NCI-H1417 (cell line): ENCODE measurements at places on chromosomes 4 and X.

DNA sequence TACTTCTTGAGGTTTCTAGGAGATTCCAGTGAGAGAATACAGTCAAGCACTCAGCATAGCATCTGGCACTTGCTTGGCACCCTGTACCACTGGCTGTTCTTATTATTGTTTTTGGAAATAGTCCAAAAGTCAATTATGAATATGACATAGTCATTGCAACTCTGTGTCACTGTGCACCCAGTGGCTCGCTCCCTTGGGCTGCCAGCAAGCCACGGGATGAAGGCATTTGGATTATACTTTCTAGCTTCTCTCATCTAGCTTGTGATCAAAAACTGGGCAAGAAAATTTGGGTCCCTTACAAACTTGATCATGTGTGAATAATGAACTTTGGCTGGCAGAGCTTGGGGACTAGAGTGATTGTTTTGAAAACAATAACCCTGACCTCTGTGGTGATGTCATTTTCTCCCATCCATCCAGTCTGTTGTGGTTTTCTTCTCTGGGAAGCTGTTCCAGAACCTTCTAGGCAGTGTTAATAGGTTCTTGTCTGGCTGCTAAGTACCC lies 32.7 kb upstream of the LIMCH1 start:
- DNase-seq, result peak; percentile 26

- DNase-seq, result no peak
These were observed 902.8 kb upstream of the NDST4 start for GRCh38 chr4:116016201-116016600.

GRCh38 chrX:38890963-38891362 lies 89.7 kb downstream of the MID1IP1 start:
- no peak for DNase-seq

DNA sequence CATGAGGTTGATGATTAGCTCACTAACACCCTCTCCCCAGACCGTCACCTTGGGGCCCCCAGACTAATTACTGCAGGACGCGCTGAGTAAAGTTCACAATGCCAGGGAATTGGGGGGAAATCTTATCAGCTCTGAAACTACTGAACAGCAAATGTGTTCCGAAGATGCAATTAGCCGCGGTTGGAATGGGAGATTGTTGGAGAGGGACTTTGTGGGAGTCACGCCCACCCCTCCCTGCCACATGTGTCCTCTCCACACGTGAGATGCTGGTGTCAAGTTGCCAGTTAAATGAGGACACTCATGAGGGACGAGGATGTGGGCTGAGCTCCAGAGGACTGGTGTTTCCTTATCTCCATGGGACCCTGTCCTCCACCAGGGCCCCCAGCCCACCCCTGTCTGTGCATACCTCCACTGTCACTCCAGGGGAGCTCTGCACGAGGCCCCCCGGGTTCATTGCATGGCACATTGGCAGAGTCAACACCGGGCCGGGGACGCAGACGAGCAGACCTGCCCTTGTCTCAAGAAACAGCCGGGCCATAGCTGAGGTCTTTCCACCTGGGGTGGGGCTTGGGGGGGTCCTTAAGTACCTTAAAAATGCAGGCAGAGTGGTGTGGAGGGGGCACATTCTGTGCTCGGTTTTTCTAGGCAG lies 175.4 kb upstream of the PSAPL1 start:
- no peak for DNase-seq

DNA sequence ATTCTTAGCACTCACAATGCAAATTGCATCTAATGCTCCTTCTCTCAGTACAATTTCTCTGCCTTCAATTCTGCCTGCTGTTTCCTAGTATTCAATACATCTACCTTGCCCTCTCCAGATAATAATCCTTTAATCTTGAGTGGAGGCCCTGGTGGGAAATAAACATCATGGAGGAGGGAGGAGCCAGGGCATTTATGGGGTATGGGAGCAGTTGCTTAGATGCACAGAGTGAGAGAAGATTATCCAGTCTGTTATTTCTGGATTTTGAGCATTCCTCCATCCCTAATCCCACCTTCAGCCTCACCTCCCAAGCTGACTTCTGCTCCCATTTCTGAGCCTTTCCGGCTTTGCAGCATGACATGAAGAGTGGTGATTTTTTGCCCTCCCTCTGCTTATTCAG lies 127.9 kb upstream of the PPP3CA start:
- DNase-seq, result no peak

DNA sequence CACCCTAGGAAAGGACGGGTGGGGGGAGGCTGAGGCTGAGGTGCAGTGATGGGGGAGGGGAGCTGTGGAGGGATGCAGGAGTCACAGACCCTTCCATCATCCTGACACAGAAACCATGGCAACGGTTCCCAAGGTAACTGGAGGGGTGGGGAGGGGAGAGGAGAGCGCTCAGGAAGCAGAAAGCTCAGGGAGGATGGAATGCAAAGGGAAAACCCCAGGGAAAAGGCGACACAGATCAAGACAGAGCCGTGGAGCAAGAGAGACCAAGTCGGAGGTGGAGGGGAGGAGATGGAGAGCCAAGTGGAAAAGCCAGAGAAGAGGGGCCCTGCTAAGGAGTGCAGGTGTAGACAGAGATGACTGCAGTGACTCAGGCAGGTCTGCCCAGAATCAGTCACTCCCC lies 14.5 kb downstream of the L1CAM start:
- DNase-seq, result peak; percentile 22

DNA sequence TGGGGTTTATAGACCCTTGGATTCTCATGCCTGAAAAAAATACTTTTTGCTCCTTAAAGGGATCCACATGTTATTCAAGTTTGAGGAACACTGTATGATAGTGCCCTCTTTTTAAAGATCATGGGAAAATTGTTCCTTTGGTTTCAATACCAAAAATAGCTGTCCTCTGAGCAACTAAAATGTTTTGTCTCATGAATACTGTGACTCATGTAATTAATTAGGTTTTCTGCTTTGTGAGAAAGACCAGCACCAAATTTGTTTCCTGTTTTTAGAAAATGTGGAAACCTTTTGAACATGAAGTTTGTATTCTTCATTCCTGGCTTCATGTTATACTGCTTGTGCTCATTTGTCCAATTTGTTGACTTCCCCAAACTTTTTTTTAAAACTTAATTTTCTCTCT lies 127.6 kb upstream of the SH3RF1 start:
- no peak for DNase-seq

DNA sequence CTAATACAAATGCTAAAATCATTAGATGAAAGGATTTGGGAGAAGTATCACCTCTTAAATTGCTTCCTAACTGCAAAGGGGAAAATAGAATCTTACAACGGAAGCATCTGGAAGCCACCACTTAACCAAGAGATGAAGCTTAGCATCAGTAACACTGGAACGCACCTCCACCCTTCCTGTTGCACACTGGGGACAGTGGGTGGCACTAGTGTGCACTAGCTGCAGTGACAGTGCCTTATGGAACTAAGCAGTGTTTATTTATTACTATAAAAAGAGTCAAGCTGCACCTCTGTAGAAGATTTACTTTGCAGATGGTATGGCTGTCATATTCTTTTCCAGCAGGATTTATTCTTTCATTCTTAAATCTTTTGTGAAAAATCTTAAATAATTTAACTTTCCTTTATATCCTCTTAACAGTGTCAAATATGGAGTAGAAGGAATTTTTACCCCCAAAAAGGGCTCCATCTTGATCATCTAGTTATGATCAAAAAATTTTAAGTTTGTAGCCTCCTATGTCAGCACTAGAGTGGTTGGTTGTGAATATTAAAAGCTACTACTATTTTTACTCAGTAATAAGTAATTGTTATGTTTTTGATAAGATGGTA lies 76.7 kb downstream of the SCD5 start:
- peak; percentile 46 for DNase-seq

- DNase-seq, result no peak
These were observed 126.5 kb downstream of the LRBA start for GRCh38 chr4:150888625-150889024.

- no peak for DNase-seq
These were observed 273.2 kb downstream of the EVC2 start for GRCh38 chr4:5435201-5435600.

GRCh38 chr4:47493238-47494123 lies 8.4 kb downstream of the ATP10D start:
- DNase-seq, result no peak

DNA sequence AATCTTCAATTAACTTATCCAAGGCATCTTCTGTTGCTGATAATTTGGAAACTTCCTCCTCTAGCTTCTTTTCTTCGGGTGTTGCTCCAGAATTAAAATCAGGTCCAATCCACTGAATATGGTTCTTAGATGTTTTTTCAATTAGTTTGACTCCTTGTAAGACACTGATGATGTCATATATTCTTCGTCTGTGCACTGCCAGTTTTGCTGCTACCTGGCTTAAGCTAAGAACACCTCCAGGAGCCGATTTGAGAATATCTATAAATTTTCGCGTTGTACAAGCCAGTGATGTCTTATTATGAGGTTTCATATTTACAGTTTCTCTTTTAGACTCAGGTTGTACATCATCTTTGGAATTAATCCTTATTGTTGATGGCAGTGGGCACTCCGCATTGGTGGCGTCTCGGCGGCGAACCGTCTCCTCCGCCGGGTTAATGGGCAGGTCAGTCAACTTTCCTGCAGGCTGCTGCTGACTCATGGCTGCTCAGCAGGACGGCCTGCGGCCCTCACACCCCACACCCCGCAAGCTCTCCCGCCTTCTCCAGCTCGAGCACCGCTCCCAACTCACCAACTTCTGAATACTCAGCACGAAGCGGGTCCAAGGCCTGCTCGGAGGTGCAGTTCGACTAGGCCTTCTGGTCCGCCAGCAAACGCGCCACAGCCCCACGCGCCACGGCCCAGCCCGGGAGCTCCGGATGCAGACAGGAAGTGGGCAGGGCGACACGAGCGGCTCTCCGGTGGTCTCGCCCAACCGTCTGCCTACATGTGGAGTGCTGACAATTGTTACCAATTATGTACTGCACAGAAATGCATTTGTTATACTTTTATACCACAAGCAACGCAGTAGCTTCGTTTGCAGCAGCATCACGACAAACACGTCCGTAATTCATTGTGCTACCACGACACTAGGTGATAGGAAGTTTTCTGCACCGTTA lies 49.2 kb upstream of the FHL1 start:
- DNase-seq, result no peak

DNA sequence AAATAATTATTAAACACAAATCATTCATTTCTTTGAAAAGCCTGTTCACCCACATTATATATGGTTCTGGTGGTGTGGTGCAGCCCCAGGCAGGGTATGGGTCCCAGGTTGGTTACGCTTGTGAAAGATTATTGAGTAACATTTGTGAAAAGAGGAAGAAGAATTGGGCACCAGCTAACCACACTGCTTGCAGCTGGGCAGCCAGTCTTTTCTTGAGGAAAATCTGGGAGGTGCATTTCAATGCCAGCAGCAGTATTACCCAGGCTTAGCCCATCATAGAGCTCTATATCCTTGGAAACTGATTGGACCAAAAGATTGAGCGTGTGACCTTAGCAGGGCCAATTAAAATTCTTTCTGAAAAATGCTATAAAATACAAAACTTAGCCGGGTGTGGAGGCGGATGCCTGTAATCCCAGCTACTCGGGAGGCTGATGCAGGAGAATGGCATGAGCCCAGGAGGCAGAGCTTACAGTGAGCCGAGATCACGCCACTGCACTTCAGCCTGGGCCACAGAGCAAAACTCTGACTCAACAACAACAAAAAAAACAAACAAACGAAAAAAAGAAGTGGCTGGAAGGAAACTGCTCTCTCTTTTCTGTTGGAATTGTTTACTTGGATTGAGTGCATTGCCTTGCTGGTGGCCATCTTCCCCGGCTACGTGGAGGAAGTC lies 9.7 kb upstream of the PLAC8 start:
- no peak for DNase-seq

GRCh38 chr4:94595880-94596483 lies 144.2 kb downstream of the PDLIM5 start:
- DNase-seq, result peak; percentile 74

GRCh38 chr4:951594-952468 lies 19.6 kb downstream of the TMEM175 start:
- no peak for DNase-seq

DNA sequence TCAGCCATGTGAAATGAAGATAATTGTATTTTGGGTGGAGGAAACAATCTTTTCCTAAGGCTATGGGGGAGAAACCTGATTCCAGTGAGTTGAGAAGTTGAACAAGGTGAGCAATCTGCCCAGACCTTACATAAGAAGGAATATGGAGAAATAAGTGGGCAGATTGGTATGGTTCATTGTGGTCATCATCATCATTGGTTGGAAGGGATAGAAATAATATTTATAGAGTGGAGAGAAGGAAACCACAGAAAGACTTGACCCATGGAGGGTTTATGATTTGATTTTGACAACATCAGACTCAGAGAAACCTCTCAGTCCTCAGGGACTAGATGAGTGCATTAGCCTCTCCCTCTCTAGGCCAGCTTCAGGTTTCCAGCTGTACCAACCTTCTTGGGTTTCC lies 177.9 kb upstream of the NEIL3 start:
- DNase-seq, result no peak

GRCh38 chrX:19673375-19674040 lies 158.2 kb upstream of the MAP3K15 start:
- DNase-seq, result no peak

DNA sequence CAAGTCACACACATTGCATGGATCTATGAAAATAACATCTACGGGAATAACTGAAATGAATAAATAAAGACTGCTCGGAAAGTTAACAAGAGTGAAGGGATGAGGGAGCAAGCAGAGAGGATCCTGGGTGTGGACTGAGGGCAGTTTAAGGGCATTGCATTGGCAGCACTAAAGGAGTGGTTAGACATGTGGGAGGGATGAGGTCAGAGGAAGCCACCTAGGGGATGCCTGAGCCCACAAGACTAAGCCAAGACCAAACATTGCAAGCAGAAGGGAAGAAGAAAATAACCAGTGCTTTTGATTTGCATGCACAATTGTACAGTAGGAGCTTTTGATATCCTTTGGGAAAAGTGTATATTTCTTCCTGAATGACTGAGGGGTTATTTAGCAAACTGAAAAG lies 106.1 kb downstream of the MSL3 start:
- no peak for DNase-seq

DNA sequence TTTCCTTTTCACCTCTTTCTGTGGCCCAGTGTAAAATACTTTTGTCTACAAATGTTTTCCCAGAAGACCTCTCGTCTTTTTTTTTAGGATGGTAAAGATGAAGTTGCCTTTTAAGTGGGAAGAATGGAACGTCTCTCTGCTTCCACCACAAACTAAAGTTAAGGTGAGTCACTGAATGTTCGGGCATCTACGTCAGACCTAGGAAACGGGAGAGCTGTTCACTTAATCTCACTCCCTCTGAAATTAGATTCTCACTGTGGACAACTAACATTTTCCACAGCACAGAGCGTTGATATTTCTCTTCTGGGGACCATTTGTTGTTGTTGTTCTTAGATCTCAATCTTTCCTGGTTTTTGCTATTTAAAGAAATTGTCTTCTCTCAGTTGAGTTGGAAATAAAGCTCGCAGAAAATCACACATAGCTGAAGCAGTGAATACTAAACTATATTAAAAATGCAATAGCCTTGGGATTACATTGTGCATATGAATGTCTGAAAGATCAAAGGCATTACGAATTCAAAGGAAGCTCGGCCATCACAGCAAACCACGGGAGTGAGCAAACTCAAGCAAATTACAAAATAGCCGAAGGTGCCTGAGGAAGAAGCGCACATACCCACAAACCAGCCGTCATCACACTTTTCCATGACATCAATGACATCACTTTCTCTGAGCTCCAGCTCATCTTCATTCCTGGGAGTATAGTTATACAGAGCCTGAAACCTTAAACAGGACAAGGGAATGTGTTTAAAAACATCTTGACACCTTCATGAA lies 53.9 kb upstream of the PDLIM3 start:
- DNase-seq, result no peak
